Heart right ventricle (tissue), 16 donors: ENCODE measurements at places on chromosomes 16 and 17. TPM values are rescaled to one million over a fixed set of nuclear protein-coding genes. Genes with fewer than 3 reads are reported as not detected.

The EFNB3 gene
- 1.3 TPM for total RNA-seq

DNA sequence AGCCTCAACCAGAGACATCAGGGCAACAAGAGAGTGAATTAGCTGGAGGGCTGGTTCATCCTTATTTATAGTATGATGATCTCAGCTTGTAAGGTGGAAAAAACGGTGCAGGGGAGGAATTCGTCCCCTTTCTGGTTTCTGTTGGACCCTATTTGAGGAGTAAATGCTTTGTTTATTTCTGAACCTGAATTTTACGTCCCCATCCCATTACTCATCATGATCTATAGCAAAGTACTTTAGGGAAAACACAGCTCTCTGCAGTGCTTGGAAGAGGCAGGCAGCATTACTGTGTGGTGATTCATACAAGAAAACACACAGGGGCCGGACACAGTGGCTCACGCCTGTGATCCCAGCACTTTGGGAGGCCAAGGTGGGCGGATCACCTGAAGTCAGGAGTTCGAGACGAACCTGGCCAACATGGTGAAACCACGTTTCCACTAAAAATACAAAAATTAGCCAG, 8.0 kb upstream of the VAT1L start:
- no peaks in the 10 kb centered on the region for H3K4me1 ChIP-seq
- H3K36me3 ChIP-seq, result no peaks in the 10 kb centered on the region
- H3K27ac ChIP-seq, result no peak overlapping the region
- no peak for DNase-seq
- H3K4me3 ChIP-seq, result no peak overlapping the region
- H3K27me3 ChIP-seq, result peaks cover 5% of the 10 kb centered on the region

The CD19 gene
- not detected for total RNA-seq

The PARD6A gene
- total RNA-seq, result 1.8 TPM

The TEX19 gene
- total RNA-seq, result not detected

The DLX4 gene
- total RNA-seq, result not detected

The NTN3 gene
- not detected for total RNA-seq

- no peak overlapping the region for H3K4me3 ChIP-seq
- peaks cover 28% of the 10 kb centered on the region for H3K27me3 ChIP-seq
- DNase-seq, result no peak
- no peaks in the 10 kb centered on the region for H3K4me1 ChIP-seq
Observed at GRCh38 chr17:9669551-9670008, 24.3 kb downstream of the USP43 start.
